Stimulated activated naive B cell treated with anti-CD40 and anti-IgM and Interleukin-4, amounts not matched to agents 10 μg/mL and 1 μg/mL and 100 μg/mL, for 72 hours (primary cell): ENCODE measurements at places on chromosomes 1 and 21.

GRCh38 chr1:204921855-204922516 lies 51.3 kb downstream of the NFASC start:
- DNase-seq: no peak

DNA sequence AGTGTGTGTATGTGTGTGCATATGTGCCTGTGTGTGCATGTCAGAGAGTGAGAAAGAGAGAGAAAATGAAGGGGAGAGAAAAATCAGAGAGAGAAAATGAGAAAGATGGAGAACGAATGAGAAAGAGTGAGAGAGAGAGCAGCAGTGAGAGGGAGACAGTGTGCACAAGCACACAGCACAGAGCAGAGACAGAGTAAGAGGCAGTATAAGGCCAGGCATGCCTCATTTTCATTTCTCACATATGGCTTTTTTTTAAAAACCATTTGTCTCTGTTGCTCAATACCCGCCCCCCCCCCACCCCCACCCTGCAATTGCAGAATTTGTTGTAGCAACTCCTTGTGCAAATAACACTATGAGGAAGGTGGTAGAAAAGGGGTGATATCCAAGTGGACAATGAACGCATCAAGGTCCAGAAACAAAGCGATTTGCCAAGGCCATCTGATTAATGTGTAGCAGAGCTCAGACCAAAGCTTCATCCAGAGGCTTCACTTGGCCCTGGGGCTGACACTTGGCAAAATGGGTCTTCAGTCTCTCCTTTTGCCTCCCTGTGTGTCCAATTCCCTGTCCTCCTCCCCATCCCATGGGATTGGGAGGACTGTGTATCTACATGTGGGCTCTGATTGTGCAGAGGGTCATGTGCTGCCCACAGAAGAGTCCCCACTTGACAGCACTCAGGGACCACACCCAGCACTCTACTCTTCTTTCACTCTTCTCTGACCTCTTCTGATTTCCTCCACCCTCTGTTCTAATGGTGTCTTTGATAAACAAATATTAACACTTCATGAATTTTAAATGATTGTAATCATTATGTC lies 38.9 kb upstream of the HSD3B1 start:
- no peak for DNase-seq

GRCh38 chr1:229514578-229515275 lies 6.6 kb upstream of the NUP133 start:
- peak; percentile 31 for DNase-seq

GRCh38 chr1:202692959-202693555 lies 17.2 kb downstream of the SYT2 start:
- peak; percentile 13 for DNase-seq

DNA sequence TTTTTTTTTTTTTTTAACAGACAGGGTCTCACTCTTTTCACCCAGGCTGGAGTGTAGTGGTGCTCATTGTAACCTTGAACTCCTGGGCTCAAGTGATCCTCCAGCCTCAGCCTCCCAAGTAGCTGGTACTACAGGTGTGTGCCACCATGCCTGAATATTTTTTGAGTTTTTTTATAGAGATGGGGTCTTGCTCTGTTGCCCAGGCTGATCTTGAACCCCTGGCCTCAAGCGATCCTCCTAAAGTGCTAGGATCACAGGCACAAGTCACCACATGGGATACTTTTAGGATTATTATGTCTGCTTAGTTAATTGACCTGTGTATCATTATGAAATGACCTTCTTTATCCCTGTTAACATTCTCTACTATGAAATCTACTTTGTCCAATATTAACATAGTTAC lies 38.0 kb downstream of the RASSF5 start:
- no peak for DNase-seq

- DNase-seq: no peak
These were observed 157.2 kb downstream of the PLA2G4A start for GRCh38 chr1:186985889-186986491.

- no peak for DNase-seq
These were observed 27.3 kb downstream of the CAMK2N1 start for GRCh38 chr1:20458717-20459116.

GRCh38 chr1:93619507-93620171 lies 62.0 kb downstream of the BCAR3 start:
- no peak for DNase-seq

- no peak for DNase-seq
These were observed 48.3 kb upstream of the C1orf174 start for GRCh38 chr1:3948344-3948743.

- no peak for DNase-seq
These were observed 58.0 kb downstream of the ADSS2 start for GRCh38 chr1:244393604-244394176.

- DNase-seq: no peak
These were observed 20.4 kb upstream of the SUMO3 start for GRCh38 chr21:44838039-44838895.

DNA sequence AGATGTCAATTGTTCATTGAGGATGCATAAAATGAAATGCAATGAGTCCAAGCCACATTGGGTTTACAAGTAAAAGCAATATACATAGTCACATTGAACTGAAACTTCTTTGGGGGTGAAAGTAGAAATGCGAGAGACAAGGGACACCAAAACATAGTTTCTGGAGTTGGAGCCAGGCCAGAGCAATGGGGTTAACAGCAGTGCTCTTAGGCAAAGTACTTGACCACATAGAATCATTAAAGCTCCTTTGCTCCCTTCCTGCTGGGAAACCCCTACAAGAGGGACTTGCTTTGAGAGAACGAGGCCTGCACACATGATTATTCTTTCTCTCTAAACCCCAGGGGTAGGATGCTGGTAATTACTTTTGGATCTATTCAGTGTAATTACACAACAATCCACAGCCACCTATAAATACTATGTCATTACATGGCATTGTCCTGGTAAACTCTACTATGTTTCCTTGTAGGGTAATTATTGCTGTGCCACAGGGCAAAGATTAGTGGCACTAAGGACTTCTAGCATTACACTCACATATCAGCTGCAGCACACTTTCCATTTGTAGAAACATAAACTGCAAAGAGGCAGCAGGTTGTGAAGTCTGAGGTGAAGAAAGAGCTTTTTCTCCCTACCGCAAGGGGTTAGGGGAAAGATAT lies 421.6 kb upstream of the PBX1 start:
- no peak for DNase-seq

- DNase-seq: no peak
These were observed 49.1 kb upstream of the CTPS1 start for GRCh38 chr1:40930174-40930964.

DNA sequence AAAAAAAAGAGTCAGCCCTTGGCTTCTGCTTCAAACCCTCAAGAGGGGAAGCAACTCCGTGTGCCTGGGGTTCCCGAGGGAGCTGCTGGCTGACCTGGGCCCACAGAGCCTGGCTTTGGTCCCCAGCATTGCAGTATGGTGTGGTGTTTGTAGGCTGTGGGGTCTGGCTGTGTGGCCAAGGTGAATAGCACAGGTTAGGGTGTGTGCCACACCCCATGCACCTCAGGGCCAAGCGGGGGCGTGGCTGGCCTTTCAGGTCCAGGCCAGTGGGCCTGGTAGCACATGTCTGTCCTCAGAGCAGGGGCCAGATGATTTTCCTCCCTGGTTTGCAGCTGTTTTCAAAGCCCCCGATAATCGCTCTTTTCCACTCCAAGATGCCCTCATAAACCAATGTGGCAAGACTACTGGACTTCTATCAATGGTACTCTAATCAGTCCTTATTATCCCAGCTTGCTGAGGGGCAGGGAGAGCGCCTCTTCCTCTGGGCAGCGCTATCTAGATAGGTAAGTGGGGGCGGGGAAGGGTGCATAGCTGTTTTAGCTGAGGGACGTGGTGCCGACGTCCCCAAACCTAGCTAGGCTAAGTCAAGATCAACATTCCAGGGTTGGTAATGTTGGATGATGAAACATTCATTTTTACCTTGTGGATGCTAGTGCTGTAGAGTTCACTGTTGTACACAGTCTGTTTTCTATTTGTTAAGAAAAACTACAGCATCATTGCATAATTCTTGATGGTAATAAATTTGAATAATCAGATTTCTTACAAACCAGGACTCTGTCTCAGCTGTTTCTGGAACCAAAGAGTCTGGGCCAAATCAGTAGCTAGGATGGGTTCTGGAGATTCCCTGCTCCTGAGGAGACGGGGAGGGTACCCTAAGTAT lies 26.8 kb upstream of the KDM4A start:
- no peak for DNase-seq

- DNase-seq: no peak
These were observed 16.0 kb upstream of the ARHGEF10L start for GRCh38 chr1:17523321-17524041.

DNA sequence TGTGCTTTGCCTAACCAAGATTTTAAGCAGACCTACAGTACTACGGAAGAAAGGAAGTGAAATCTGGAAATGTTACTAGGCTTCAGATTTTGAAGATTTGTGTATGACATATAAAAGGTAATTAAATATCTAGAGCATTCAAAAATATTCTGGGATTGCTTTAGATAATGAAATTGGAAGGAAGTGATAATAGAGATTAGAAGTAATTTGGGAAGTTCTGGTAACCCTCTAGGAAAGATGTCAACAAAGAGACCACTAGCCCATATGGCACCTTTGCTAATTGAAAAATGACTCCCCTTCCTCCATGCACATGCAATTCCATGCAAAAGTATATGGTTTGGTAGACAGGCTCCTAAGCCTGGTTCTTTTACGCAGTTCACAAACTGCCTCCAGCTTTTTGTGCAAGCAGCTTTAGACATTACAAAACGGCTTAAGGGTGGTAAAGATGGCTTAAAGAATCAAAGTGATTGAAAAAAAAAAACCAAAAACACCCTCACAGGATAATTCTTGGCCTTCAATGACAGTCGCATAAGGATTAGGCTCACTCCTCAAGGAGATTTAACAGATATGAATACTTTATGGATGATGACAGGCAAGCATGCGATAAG lies 81.8 kb downstream of the LRRC7 start:
- no peak for DNase-seq

- DNase-seq: peak; percentile 57
These were observed 722 bp downstream of the TUT4 start for GRCh38 chr1:52552236-52552504.

DNA sequence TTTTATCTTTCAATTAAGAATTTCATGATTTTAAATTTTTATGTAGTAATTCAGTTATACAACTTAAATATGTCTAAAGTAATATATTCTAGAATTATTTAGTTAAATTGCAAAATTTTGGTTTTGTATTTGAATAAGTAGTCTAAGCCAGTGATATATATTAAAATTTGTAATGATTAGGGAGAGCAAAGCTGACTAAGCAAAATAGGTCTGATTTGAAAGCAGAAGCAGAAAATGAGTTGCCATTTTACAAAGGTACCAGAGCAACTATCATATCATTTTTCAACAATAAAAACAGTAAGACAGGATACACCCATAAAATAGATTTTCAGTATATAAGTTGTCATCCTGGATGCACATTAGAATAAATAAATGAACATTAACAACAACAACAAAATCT lies 177.9 kb downstream of the COP1 start:
- no peak for DNase-seq

- DNase-seq: no peak
These were observed 10.6 kb upstream of the PRKACB start for GRCh38 chr1:84133479-84133878.

- DNase-seq: no peak
These were observed 32.3 kb downstream of the VWA5B1 start for GRCh38 chr1:20322825-20323612.

DNA sequence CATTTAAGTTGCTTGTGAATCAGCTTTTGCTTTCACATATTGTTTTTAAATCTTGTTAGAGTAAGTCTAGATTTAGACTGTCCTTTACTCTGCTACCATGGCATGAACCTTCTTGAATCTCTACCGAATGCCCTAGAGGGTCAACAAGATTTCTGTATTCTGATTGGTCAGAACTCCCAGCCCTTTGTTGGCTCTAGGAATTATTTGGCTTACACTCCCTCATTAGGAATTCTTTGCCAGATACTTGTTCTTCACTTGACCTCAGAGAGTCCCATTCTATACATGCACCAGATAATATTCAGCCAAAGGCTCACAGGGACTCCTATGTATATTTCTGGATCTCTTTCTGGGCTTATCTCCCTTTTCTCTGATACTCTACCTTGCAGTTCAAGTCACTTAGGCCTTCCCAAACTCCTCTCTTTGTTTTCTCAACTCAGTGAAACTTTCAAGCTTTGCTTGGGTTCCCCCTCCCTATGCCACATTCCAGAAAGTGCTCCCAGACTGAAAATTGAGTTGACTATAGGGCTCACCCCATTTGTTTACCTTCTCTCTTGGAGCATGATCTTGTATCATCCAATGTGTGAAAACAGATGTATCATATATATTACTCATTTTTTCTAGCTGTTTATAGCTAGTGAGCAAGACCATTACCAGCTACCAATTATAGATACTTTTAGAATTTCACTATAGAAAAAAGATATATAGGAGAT lies 405.0 kb downstream of the PLPP3 start:
- no peak for DNase-seq

- DNase-seq: no peak
These were observed 37.1 kb upstream of the DOCK7 start for GRCh38 chr1:62725255-62725654.

GRCh38 chr1:10121688-10122087 lies 88.7 kb upstream of the KIF1B start:
- DNase-seq: no peak

DNA sequence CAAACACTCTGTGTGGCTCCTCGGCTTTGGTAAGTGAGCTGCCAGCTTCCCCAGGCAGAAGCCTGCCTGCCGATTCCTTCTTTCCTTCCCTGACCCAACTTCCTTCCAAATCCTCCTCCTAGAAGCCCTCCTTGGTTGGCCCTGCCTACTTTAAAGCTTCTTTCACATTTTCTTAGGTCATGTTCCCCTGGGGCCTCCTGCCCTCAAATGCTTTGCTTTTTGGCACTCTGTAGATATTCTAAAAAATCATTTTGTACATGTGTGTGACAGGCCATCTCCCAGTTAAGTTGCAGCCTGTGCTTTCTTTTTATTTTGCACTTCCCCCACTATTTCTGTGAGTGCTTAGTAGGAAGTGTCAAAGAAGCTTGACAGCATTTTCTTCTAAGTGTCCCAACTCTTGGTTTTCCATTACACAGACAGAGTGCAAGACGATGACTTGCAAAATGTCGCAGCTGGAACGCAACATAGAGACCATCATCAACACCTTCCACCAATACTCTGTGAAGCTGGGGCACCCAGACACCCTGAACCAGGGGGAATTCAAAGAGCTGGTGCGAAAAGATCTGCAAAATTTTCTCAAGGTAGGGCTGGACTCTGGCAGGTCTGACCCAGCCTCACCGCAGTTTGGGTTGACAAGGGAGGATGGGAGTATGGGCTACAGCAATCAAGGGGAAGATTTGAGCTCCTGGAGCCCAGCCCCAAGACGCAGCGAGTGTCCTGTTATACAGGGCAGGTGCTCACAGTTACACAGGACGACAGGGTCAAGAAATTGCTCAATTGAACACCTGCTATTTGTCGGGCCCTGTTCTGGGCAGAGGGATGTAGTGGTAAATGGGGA lies at the start of gene S100A9:
S100A9 (plus strand) TSS at position 2 of the 838 bp plus-strand sequence; CDS start at position 432, 430 bp downstream.
- DNase-seq: no peak
